Myocyte (in vitro differentiated cells): ENCODE measurements at places on chromosomes 6 and 20.

- peak; percentile 96 for DNase-seq
These were observed 62.5 kb downstream of the PYGB start for GRCh38 chr20:25310268-25310920.

GRCh38 chr20:1718604-1719384 lies 61.2 kb upstream of the SIRPG start:
- peak; percentile 43 for DNase-seq

GRCh38 chr6:150813319-150813992 lies 52.0 kb upstream of the MTHFD1L start:
- peak; percentile 3 for DNase-seq

- no peak for DNase-seq
These were observed 67.5 kb upstream of the CEP85L start for GRCh38 chr6:118718903-118719302.

DNA sequence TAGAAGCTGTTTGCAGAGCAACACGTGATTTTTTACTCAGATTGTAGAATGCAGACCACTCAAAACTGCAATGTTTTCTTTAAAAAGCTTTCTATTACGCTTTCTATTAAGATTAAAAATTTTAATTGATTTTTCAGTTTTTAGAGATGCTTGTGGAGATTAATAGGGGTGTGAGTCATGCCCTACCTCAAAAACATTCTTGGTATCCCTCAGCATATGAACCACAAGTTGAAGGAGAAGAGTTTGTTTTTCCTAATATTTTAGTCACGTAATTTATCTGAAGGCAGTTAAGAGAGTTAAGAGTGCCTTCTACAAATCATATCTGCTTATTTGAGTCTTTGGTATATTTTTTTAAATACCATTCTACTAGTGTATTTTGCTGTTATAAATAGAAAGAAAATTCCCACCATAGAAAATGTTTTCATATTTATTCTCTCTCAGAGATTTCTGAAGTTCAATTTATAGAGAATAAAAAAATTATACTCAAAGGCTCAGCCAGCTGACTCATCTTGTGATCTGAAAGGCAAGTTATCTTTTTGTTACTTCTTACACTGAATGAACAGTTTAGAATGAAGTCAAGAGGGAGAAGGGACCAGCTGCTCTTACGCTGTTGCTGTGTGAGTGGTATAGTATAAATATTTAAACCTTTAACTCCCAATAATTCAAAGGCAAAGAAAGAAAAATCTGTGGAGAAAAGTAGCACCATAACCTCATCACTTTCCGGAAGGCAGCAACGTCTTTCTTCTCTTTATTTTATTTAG lies 7.6 kb downstream of the RIPOR2 start:
- no peak for DNase-seq

DNA sequence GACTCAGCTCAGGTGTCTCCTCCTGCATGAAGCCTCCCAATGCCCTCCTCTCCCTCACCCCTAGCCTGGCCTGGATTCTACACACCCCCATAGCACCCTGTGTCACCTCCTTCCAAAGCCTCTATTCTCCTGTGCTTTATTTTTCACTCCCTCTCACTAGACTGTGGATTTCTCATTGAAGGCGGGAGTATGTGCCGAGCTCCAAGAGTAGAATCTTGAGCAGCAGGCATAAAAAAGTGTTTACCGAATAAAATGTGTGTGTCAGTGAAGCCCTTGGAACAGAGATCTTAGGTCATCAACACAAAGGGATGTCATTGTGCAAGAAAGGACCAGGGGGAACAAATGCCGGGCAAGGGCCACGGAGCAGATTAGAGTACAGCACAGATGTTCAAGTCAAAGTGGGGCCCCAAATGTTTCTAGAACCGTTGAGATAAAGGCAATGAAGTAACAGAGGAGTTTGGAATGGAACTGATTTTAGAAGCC lies 106.1 kb upstream of the TMEM170B start:
- DNase-seq: no peak

GRCh38 chr6:54307439-54307910 lies 766 bp upstream of the TINAG start:
- peak; percentile 29 for DNase-seq

DNA sequence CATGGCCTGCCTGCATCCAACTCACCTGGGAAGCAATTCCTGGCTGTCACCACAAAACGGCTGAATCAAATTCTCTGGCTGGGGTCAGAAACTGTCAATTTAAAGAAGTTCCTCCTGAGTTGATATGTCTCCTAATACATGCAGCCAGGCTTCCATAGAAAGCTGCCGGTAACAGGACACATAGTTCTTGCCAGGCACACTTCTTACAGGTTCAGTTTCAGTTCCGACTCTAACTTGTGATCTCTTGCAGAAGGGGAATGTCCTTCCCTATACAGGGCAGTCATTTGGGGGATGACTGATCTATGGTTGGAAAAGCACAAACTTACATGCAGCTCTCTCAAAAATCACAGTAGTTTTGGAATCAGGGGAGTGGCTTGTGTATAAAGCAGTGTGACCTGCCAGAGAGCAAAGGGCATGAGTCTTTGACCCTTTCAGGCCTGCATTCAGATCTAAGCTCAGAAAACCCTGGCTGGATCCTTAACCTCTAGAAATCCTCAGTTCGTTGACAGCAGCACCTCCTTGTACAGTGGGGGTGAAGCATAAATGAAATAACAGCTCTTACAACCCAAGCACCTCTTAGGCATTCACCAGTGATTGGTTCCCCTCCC lies 195.6 kb downstream of the SCP2D1 start:
- DNase-seq: no peak

DNA sequence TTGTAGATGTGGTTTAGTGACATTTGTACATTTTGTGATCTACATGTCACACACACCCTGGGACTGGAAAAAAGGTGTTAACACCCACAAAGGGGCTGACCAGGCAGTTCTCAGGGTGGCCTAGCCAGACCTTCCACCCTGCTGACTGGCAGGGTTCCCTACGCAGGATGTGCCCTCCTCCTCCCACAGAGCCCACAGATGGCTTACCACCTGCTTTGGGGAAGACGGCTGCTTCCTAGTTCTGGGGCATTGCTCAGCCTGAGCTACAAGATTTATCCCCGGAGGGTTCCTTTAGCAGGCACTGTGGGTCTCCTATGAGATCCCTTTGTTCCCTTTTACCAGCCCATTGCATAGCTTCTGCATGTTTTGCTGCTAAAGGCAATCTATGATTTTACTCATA lies 35.1 kb downstream of the SNAP25 start:
- DNase-seq: peak; percentile 37

GRCh38 chr20:41609474-41609873 lies 8.7 kb downstream of the CHD6 start:
- no peak for DNase-seq

GRCh38 chr6:53378208-53378607 lies 29.5 kb upstream of the ELOVL5 start:
- no peak for DNase-seq

GRCh38 chr20:20824924-20825584 lies 112.6 kb upstream of the RALGAPA2 start:
- DNase-seq: peak; percentile 53

DNA sequence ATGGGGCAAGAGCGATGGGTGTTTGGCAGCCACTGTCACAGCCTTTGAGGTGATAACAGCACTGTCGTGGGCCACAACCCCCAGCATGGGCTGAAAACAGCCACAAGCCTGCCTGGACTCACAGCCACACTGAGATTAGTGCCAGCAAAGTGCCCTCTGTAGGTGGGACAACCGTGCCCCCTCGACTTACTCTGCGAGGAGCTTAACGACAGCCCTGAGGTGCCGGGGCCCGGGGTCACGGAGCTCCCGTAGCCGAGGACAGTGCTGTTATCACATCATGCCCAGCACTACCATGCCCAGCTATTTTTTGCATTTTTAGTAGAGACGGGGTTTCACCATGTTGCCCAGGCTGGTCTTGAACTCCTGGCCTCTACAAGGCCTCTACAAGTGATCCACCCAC lies 36.6 kb downstream of the SUMO4 start:
- DNase-seq: no peak

GRCh38 chr6:45572833-45573232 lies 195.1 kb upstream of the SUPT3H start:
- no peak for DNase-seq

DNA sequence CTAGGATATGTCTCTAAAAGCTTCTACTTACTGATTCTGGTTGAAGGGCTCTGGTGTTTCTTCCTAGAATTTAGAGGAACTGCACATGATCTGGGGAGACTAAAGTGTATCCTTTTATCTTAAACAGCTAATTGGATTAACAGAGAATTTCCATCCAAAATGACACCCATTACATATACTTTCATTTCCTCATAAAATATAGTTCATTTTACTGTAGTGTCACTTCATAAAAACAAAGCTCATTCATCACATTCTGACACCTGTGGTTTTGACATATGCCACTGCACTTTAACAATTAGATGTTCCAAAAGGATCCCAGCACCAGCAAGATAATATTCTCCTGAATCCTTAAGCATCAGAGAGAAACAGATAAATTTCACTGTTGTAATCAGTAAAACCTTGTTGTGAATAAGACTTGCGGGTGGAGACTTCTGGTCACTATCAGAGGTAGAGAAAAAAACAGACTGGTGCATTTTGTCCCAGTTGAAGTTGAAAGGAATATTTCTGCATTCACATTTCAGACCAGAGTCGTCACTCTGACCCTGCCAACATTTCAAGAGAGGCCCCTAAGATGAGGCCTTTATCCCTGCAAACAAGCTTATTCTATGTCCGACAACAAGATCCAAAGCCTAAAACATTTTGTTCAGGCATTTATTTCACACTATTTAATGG lies 175.3 kb upstream of the BMP5 start:
- no peak for DNase-seq

DNA sequence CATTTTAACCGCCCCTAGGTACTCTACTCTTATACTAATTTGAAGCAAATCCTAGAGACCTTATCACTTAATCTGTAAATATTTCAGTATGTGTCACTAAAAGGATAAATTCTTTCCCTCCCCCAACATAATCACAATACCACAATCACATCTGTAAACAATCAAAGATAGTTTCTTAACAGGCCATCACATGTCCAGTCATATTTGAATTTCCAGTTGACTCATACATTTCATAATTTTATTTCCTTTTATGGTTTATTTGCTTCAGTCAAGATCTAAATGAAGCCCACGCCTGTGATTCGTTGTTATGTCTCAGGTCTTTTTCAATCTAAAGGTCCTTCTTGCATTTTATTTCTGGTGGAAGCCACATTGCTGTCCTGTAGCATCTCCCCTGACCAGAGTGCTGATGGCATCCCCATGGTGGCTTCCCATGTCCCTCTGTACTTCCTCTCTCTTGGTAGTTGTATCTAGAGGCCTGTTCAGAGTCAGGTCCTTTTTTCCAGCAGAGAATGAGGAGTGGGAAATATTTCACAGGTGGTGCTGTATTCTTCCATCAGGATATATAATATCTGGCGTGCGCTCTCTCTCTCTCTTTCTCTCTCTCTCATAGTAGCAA lies 128.6 kb upstream of the SLC22A23 start:
- peak; percentile 32 for DNase-seq

DNA sequence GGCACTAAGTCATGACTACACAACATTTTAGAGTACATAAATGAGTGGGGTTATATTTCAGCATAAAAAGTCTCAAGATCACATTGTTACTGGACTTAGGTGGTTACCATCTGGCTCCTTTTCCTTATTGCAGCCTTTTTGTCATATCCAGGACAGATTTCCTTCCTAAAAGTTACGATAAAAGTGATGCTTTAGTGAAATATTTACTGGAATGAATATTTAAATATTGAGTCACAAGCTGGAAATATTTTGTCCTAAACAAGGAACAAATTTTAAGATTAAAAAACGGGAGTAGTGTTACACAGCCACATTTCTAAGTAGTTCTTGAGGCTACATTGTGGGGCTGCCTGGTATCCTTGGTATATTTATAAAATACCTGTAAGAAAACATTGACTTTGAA lies 52.2 kb downstream of the CDC40 start:
- peak; percentile 6 for DNase-seq

DNA sequence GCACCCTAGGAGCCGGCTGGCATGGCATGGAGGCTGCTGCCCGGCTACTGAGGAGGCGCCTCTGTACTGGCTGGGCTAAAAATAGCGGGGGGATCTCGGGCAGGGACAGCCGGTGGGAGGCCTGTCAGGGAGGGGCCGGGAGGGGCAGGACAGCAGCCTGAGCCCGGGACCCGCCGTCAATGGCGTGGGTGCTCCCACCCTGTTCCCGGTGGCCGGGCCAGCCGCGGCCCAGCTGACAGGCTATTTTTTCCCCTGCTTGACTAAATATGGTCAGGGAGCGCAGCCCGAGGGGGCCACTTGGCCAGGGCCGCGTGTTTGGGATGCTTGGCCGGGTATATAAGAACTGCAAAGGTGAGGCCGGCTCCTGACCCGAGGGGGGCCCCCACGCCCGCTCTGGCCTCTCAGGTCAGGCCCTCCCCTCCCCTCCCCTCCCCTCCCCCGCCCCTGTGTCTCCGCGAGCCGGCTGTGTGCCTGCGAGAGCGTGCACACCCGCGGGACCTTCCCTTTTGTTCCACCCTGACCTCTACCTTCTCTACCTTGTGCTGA lies 74.4 kb upstream of the GATA5 start:
- peak; percentile 96 for DNase-seq

- DNase-seq: no peak
These were observed 320.0 kb downstream of the GJA1 start for GRCh38 chr6:121755485-121755884.

DNA sequence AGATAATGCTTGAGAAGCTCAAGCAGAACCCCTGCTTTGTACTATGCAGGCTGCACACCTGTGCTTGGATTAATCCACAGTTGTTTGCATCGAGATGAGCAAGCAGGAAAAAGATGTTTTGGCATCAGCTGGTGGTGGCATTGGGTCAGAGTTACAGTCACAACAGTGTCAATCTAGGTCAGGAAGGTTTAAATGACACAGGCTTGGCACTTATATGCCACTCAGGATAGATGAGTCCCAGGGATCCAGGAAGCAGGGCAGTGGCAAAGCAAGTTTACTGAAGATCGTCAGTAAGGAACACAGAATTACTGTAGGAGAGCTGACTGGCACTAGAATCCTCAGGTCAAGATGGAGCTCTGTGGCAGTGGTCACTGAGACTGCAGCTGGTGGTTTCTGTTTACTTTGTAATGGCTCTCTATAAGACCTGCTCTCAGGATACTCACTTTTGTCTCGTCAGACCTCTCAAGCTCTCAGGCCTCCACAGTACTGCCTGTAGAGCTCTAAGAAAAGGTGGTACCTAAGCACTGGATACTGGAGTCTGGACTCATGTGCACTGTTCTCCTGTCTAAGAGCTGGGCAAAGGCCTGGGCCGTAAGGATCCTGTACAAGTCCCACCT lies 110.1 kb upstream of the HS3ST5 start:
- DNase-seq: no peak

GRCh38 chr6:5099537-5099936 lies 14.4 kb downstream of the PPP1R3G start:
- no peak for DNase-seq

- peak; percentile 55 for DNase-seq
These were observed 13.9 kb upstream of the IPCEF1 start for GRCh38 chr6:154370545-154370944.
